ENCODE measurements at places on chromosomes 6 and 20.

GRCh38 chr6:166010136-166010960, 157.3 kb downstream of the TBXT start:
- no peak for DNase-seq

DNA sequence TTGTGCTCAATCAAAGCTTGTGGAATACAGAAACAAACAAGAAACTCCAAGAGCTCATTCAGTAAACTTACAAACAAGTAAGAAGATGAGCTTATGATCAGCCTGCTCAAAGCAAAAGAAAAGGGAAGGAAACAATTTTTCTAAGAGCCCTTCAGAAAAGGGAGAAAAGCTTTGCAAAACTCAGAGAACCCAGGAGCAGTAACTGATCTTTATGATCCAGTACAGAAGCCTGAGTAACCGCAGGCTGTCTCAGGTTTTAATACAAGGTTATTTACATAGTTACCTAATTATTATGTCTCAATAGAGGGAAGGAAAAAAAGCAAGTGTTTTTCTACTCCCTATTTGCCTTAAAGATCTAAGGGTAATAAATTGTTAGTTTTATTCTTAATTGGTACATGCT, 226.5 kb downstream of the MAFB start:
- DNase-seq = no peak

GRCh38 chr20:31718952-31719643, 3.6 kb downstream of the BCL2L1 start:
- DNase-seq = no peak

DNA sequence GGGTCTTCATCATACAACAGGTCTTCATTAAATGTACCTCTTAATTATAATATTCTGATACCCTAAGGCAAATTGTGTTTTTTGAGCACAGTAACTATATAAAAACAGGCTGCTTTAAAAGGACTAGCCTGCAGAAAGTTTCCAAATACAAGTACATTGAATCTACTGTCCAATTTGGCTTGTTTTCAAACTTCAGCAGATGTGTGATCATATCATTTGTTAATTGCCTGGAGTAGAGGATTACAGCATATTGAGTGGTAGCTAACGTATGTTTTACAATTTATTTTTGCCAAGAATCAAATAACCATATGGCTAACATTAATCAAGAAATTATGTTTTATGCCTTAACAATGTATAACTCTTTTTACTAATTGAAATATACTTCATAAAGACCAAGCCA, 12.6 kb downstream of the TINAG start:
- DNase-seq = no peak

DNA sequence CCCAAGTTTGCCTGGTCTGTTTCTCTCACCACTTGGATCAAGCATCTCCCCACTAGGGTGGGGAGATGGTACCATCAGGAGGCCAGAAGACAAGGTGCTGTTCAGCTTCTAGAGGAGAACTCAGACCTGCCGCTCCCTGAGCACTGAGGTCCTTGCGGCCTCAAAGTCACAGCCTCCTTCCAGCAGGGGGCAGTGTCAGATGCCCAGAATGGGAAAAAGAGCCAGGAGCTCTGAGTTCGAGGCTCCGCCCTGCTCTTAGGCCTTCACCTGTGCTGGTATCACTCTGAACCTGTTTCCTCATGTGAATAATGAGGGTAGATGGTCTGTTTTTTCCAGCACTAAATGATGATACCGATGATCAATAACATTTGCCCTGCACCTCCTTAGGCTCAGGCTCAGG, 68.7 kb downstream of the TOX2 start:
- DNase-seq = peak; percentile 51

DNA sequence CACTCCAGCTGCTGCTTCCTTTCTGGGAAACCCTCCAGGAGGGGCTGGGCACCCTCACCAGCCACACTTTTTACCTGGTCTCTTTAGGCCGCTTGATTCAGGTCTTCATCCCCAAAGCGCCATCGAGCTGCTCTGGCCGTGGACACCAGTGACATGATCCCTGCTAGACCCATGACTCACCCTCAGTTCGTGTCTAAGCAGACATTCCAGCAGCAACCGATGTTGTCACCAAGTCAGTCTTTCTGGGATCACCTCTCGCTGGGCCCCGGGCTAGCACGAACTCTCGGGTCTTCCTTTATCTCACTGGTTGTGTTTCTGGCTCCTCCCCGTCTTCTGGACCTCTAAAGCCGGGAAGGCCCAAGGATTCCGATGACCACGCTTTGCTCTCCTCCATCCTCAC, 43.0 kb upstream of the GPR31 start:
- no peak for DNase-seq

DNA sequence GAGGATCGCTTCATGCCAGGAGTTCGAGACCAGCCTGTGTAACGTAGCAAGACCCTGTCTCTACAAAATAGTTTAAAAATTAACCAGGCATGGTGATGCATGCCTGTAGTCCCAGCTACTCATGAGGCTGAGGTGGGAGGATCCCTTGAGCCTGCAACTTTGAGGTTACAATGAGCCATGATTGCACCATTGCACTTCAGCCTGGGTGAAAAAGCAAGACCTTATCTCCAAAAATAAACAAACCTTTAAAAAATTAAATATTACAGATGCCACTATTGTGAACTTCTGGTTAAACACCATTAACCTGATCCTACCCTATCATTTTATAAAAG, 116.8 kb downstream of the ARHGAP18 start:
- DNase-seq = no peak

GRCh38 chr20:41426086-41426830, 59.6 kb upstream of the EMILIN3 start:
- no peak for DNase-seq

DNA sequence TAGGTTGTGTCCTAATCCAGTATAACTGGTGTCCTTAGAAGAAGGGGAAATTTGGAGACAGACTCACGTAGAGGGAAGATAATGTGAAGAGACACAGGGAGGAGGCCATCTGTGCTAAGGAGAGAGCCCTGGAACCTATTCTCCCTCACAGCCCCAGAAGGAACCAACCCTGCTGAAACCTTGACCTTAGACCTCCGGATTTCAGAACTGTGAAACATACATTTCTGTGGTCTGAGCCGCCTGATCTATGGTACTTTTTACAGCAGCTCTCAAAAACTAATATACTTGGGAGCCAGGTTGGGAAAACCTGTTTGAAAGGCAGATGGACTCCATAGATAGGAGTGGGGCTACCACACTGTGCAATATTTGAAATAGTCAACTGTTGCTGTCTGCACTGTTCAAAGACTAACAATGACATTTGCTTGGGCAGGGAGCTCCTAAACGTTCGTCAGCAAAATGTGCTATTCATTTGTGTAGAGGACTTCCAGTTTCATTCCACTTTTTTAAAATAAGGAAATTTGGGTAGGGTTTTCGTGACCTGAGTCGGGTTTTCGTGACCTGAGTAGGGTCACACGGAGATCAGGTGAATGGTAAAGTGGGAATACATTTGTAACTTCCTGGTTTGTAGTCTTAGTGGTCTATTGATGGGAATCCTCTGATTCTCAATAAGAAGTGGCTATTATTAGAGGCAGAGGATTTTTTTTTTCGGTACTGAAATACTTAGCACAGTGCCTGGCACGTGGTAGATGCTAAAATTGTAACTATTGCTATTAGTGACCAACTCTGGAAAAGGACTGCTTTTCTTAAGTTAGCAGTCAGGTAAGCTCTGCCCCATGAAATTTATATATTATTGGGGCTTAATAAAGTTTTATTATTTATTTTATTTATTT, 11.4 kb downstream of the TAGAP start:
- DNase-seq = no peak

DNA sequence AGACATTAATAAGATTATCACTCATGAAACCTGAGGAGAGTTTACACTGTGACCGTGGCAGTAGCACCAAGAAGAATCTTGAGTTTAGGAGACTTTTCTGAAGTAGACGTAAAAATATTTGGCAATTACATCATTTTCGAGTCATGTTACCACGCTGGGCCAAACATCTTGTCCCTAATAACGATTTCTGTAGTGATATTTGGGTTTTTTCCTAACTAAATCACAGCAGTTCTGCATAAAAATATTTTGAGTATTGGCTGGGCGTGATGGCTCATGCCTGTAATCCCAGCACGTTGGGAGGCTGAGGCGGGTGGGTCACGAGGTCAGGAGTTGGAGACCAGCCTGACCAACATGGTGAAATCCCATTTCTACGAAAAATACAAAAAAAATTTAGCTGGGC, 262.4 kb downstream of the PHF3 start:
- no peak for DNase-seq

- no peak for DNase-seq
Measured at GRCh38 chr20:64160118-64160517, 4.1 kb upstream of the MYT1 start.

- no peak for DNase-seq
Measured at GRCh38 chr20:59157531-59157930, 6.1 kb upstream of the ZNF831 start.

DNA sequence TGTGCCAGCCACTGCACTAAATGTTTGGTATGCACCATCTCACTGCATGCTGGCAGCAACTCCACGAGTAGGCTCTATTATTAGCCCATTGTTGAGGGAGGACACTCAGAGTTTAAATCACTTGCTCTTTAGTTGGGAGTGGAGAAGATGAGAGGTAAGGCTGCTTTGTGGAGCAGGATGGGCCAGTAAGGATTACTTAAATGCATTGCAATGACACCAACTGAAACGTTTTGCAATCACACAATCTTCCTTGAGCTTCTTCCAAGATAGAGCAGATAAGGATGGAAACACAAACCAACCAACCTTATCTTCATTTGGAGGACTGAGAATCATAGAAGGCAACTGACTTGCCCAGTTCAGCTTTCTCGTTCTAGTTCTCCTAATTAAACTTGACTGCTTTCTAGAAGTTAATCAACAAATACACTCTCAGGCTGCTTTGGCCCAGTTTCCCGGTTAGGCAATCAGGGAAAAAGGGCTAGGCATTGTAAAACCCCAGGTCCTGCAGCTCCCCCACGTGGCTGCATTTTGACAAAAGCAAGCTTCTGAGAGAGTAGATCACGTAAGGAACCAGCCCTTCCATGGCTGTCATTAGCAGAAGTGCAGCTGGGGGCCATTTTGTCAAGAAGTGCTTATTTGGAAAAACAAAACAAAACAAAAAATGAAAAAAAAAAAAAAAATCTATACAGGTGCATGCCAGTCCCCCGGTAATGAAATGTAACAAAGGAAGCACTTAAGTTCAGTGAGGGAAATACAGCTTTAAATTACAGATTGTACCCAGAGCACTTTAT, 130.6 kb downstream of the BCAS1 start:
- peak; percentile 74 for DNase-seq

DNA sequence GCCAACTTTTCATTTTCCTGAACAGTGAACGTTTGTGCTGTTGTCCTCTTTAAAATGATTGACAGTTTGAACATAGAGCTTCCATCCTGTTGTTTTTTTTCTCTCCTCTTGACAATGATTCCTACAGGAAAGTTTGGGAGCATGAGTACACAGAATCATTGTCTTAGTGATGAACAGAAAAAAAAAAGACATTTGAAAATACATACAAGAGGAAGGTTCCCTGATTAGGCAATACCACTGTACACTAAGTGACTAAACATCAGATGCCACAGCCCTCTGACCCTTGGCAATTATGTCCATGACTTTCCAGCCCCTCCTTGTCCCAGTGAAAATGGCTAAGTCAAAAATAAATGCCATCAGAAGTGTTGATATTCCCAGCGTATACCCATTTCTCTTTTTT, 71.5 kb downstream of the RTN4IP1 start:
- DNase-seq = no peak

DNA sequence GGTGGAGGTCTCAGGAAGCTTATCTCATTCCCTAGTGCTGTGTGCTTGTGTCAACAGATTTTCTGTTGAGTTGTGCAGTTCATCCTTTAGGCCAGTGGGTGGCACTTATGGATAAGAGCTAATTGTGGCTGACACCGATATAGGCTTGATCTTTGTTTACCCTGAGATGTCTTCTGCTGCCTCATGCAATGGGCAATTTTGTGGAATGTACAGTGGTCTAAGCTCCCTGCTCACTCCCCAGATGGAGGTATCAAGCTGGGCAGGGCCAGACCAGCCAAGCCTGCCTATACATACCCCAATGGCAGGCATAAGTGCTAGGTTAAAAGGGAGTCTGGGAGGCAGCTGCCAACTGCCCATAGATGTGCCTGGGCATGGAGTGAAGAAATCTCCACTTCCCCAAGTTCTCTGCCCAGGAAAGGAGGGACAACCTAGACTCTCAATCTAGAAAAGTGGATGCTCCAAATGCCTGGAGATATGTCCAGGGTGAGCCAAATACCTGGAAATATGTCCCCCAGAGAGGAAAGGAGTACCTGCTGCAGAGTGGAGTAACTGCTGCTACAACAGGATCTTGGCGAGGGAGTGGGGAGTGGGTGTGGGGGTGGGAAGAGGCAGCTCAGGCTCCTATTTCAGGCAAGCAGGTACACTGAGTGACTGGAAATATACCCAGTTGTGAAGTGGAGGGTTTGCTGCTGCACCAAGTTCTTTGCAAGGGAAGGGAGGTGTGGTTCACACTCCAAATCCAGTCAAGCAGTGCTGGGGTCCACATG, 53.2 kb upstream of the ARG1 start:
- peak; percentile 26 for DNase-seq

DNA sequence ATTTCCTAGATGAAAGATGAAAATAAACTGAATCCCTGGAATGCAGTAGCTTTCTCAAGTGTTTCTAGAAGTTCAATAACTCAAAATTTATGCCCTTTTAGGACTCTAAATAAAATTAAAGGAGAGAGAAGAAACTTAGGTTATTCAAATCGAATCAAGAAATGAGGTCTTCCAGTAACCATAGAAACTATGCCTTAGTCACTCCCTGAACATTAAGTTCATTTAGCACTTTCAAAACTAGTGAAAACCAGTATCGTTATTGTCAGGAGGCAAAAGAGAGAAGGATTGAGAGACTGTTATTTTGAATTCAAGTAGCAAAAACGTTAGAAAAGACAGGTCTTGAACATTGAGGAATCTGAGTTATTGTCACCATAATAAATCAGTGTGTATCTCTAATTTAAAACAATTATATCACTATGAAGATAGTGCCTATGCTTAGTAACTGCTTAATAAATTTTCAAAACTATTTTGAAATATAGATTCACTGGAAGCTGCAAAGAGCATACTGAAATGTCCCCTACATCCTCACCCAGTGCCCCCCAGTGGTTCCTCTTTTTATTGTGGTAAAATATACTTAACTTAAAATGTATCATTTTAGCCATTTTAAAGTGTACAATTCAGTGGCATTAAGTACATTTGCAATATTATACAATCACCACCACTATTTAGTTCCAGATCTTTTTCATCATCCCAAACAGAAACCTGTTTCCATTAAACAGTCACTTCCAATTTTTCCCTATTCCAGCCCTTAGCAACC, 4.6 kb downstream of the RPP21 start:
- no peak for DNase-seq

DNA sequence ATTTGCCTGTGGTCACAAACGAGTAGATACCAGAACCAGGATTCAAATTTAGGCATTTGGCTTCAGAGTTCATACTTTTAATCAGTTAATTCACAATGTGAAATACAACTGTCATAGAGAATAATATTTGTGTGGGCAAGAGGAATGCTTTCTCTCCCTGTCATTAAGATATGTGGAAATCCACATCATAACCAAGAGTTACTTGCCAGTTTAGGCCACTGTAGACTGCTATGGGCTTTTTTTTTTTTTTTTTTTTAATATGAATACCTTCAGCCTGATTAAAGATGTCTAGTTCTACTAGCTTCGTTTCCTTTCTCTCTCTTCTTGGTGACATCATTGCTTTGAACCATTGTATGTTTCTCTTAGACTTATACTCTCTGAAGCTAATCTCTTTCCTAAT, 244.9 kb downstream of the ZFAND3 start:
- DNase-seq = no peak
